ENCODE measurements at places on chromosomes 4 and X. TPM values are rescaled to one million over a fixed set of nuclear protein-coding genes. Genes with fewer than 3 reads are reported as not detected.

GRCh38 chr4:122968227-122968812 lies 45.9 kb upstream of the NUDT6 start:
- no peak for DNase-seq

GRCh38 chrX:11446949-11447348 lies 153.7 kb downstream of the AMELX start:
- no peak for DNase-seq

DNA sequence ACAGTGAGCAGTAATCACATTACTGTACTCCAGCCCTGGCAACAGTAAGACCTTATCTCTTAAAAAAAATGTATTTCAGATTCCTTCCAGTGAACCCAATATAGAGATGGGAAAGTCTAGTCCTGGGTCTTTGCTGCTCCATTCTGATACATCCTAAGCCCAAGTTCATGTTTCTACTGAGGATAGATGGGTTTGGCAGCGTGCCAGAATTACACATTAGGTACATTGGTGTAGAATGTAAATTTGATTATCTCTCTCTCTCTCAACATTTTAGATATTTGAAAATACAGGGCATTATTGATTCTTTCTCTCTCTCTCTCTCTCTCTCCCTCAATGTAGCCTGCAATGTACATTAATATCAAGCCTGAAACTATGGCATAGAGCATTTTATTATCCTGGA lies 43.5 kb upstream of the ZNF330 start:
- DNase-seq = no peak

GRCh38 chr4:26476545-26476944 lies 13.7 kb downstream of the CCKAR start:
- DNase-seq = no peak

- DNase-seq = no peak
These were observed 214.5 kb downstream of the KIT start for GRCh38 chr4:54872261-54872660.

ALB gene
- not detected for total RNA-seq

- DNase-seq = no peak
These were observed 54.7 kb upstream of the PRDM8 start for GRCh38 chr4:80142394-80143306.

LDB2 gene
- 1.5 TPM for total RNA-seq

KCNIP4 gene
- total RNA-seq = not detected

GRCh38 chr4:173426064-173426463 lies 27.1 kb upstream of the SCRG1 start:
- no peak for DNase-seq
